ENCODE measurements at places on chromosomes 16 and 17.

GRCh38 chr17:66233023-66233753 is 4.0 kb upstream of the APOH start:
- no peak for DNase-seq

- DNase-seq, result no peak
These were observed 715.0 kb upstream of the CDH8 start for GRCh38 chr16:62751218-62751617.

GRCh38 chr17:17742133-17742621 is 60.9 kb downstream of the RAI1 start:
- DNase-seq, result no peak

GRCh38 chr17:73973586-73974409 is 229.7 kb upstream of the RPL38 start:
- DNase-seq, result no peak

DNA sequence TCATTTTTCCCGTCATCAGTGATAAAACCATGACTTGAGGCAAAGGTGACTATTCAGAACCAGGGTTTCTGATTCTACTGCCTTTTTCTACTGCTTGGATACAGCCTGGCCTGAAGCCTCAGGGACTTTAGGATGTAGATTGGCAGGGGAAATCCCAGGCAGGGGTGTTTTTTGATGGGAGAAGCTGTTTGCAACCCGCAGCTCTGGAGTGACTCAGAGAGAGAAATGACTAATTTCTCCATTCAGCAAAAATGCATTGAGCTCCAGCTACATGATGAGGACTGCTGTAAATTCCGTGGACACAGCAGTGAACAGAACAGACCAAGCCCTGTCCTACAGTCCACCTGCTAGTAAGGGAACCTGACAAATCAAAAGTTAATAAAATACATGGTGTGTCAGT is 560.6 kb downstream of the CDH13 start:
- peak; percentile 30 for DNase-seq

GRCh38 chr16:81487301-81487720 is 42.7 kb downstream of the CMIP start:
- DNase-seq, result no peak

- DNase-seq, result no peak
These were observed 122.3 kb upstream of the CIBAR2 start for GRCh38 chr16:85234310-85235204.

DNA sequence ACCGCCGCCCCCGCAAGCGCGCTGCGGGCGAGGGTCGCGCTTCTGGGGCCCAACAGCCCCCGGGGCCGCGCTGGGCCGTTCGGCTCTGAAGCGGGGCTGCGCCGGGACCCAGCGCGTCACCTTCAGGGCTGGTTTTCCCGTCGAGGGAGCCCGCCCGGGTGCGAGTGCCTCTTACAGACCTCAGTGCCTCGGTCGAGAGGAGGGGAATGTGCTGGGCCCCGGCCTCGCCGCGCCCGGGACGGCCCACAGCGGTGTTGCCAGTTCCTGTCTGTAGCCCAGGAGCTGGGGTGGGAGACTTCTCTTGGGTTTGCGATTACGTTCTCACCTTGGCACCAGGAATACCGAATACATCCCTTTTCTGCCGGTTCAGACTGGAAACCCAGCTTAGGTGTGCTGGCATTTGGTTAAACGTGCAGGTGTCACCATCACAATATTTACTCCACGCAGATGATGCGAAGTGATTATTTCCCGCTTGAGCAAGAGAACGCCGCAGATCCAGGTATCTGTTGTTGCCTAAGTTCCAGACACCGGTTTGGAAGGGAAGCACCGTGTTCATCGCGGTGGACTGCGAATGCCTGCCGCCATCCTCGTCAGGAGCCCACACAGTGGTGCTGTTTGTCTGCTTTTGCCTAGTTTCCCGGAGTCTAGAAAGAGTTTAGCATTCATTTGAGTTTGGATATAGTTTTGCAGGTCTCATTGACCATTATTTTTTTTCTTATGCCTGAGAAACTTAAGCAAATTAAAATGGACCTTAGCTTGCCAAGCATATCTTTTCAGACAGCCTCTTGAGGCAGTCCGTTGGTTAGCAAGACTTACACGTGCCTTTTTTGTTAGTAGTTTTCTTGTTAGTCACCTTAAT is 914 bp downstream of the MAP1LC3B start:
- peak; percentile 63 for DNase-seq

DNA sequence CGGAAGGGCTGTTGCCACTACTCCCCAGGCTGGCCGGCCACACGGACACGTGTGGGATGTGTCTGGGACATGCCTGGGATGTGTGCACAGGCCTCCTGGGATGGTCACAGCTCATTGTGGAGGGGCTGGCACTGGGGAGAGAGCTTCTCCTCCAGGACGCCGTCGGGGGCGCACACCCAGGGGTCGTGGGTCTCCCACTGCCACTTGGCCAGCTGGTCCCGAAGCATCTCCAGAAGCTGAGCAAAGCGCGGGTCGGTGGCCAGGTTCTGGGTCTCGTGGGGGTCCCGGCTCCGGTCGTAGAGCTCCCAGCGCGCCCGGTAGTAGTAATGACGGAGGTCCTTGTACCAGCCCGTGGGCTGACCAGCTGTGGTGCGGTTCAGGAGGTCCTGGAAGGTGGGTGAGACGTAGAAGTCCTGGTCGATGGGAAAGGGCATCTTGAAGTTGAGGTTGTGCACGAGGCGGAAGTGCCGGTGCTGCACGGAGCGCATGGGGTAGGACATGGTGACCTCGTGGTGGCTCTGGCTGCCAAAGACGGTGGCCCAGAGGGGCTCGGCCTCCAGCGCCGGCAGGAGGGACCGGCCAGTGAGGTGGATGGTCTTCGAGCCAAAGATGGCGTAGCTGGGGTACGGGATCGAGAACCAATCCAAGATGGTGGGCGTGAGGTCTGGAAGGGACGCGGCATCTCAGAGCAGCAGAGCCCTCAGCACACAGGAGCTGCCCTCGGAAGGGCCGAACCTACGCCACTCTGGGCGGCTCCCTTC is 9.6 kb downstream of the SGSH start:
- DNase-seq, result no peak

- DNase-seq, result no peak
These were observed at the start of gene KRTAP29-1 for GRCh38 chr17:41301916-41302901. KRTAP29-1 (minus strand) TSS chr17:41302851; CDS start chr17:41302851, 0 bp downstream.

- DNase-seq, result no peak
These were observed 4.9 kb downstream of the CCDC182 start for GRCh38 chr17:57740235-57740528.

DNA sequence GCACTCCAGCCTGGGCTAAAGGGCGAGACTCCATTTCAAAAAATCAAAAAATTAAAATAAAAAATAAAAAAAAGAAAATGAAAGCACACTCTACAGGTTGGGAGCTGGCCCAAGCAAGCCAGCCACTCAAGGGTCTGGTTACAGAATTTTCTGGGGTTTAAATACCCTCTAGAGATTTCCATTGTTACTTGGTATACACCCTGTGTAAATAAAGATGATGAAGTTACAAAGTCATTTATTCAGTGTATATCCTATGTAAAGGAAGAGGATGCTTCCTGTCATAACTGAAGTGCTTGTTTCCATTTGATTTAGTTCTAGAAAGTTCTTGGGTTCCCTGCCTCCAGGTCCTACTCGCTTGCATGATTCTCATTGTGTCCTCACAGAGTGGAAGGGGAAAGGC is 79.9 kb upstream of the C17orf78 start:
- DNase-seq, result no peak

- no peak for DNase-seq
These were observed 2.6 kb downstream of the LHX1 start for GRCh38 chr17:36939802-36940312.

- DNase-seq, result no peak
These were observed 12.7 kb downstream of the TK2 start for GRCh38 chr16:66537236-66537635.

GRCh38 chr16:79407461-79408135 is 192.9 kb downstream of the MAF start:
- no peak for DNase-seq

GRCh38 chr17:45385331-45385997 is 47.2 kb downstream of the ARHGAP27 start:
- peak; percentile 95 for DNase-seq

GRCh38 chr16:4086153-4086552 is 30.1 kb downstream of the ADCY9 start:
- no peak for DNase-seq

DNA sequence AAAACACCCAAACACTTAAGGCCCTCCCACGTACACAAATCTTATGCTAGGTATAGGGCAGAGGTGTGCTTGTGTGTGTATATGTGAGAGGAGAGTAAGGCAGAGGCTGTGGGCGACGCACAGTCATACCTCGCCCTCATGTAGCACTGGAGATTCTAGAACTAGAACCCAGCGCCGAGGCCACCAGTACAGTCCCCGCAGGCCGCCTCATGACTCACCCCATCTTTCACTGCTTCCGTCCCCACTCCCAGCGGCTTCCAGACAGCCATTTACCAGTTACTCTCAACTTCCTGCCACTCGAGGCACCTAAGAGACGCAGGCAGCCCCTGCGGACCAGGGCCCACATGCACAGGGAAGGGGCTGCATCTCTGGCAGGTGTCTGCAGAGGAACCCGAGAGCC is 23.2 kb upstream of the CYTH1 start:
- peak; percentile 81 for DNase-seq

GRCh38 chr16:71423865-71424264 is 18.0 kb downstream of the TLE7 start:
- no peak for DNase-seq

DNA sequence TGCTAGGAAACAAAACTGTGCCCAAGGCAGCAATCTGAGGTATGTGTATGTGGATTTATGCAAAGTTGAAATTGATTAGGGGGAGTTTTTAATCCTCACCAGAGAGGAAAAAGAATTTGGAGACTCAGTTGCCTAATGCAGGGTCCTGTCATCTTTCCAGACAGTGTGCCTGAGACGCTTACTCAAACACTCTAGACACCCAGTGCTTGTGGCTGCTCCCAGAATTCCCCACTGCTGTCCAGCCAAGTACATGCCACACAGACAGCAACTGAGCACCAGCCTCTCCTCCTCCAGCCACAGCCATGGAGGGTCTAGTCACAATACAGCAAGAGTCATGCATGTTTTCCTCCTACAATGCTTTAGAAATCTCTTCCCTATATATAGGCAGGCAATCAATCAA is 118.1 kb downstream of the HIC1 start:
- no peak for DNase-seq

GRCh38 chr17:10217916-10218315 is 19.5 kb upstream of the GAS7 start:
- no peak for DNase-seq

DNA sequence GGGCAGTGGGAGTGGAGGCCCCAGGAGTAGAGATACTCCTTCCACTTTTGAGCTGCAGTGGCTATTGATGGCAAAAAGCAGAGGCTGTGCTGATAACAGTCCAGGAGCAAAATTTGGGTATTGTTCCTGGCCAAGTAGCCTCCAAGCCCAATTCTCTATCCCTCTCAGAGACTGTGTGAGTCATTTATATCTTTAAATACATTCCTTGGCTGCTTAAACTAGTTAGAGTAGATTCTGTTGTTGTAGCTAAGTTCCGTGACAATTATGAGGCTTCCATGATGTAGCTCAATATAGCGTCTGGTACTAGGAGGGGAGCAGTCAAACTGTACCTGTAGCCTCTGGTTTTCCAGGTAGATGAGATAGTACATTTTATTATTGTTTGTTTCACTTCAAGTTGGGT is 19.9 kb upstream of the UBE2G1 start:
- DNase-seq, result no peak

- no peak for DNase-seq
These were observed 423.1 kb upstream of the DYNLRB2 start for GRCh38 chr16:80117556-80118130.

DNA sequence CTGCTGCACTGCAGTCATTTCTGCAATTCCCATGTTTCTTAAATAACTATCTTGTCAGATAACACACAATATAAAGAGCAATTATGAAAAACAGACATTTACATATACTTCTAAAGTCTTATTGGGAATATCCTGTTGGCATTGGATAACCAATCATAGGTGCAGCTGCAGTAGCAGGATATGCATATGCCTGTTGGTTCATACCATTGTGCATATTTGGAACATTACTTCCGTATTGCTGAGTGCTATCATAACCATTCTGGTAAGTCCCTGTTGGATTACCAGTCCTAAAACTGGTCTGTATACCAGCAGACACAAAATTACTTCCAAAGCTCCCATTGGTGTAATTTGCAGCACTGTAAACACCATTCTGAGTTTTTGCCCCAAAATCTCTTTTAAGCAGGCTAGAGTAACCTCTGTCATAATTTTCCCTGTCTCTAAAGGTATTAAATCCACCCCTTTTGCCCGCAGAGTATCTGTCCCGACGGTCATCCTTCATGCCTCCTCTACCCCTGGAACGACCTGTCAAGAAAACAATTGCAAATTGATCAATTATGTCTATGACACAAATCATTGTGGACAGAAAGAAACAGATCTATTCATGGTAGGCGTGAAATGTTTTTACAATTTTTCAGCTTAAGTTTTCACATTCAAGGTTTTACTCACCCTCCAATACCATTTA is 3.1 kb upstream of the POLG2 start:
- no peak for DNase-seq

DNA sequence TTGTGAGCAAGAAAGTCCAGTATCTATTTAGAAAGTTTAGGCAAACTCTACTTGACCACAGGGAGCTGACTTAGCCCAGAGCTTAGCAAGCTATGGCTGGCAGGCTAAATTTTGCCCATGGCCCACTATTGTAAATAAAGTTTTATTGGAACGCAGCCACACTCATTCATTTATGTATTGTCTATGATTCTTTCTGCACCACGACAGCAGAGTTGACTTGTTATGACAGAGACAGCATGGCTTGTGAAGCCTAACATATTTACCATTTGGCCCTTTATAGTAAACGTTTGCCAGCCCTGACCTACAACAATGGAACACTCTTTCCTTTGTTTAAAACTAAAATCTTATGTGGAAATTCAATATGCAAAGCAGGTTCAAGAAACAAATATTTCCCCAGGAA is 100.0 kb upstream of the ZFHX3 start:
- no peak for DNase-seq

DNA sequence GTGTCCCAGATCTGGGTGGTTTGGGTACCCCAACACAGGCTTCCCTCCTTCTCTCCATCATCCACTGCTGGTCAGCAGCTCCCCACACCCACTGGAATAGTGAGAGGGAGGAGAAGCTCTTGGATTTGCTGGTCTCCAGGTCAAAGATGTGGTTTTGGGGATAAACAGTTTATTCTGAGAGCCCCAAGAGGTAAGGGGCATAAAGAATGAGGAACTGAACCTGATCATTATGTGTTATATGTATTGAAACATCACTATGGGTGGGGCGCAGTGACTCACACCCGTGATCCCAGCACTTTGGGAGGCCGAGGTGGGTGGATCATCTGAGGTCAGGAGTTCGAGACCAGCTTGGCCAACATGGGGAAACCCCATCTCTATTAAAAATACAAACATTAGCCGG is 3.9 kb downstream of the DPEP2 start:
- DNase-seq, result peak; percentile 51

DNA sequence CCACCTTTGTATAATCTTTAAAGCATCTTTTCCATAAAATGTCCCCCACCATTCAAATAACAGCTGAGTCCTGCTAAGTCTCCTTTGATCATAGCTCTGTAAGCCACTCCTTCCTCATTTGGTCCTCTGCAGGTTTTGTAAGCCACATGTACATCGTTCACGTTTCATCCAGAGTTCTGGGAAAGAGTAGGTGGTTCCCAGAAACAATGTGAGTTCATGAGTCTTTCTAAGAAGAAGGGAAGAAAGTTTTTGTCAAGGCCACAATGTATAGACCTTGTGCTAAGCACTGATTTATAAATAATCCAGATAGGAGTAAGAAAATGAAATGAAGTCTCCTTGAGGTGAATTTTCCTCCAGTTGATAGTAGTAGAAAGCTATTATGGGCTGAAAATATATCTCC is 8.7 kb upstream of the ANKS4B start:
- DNase-seq, result no peak

All from stimulated activated CD4-positive, alpha-beta T cell treated with anti-CD3 and anti-CD28 coated beads, Interleukin-15, amount 100 ng/mL, for 24 hours (primary cell).